ENCODE measurements at places on chromosomes 3 and 15.

- no peak for DNase-seq
Measured at GRCh38 chr3:19190602-19191001, 42.3 kb downstream of the KCNH8 start.

DNA sequence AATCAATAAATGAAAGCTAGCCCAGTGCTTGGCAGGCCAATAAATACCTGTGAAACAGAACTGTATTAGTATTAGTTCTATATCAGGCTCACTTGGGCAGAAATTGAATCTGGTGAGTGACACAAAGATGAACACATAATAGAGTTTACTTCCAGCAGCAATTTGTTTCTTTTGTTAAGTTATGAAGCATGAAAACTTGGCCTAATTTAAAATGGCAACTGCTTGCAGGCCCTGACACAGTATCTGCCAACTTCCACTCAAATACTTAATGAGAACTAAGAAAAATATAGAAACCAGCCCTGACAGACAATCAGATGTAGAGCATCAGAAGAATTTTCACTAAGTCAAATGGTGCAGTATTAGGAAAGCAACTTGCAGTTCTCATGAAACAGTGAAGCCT is 37.6 kb upstream of the LRIG1 start:
- DNase-seq: no peak

DNA sequence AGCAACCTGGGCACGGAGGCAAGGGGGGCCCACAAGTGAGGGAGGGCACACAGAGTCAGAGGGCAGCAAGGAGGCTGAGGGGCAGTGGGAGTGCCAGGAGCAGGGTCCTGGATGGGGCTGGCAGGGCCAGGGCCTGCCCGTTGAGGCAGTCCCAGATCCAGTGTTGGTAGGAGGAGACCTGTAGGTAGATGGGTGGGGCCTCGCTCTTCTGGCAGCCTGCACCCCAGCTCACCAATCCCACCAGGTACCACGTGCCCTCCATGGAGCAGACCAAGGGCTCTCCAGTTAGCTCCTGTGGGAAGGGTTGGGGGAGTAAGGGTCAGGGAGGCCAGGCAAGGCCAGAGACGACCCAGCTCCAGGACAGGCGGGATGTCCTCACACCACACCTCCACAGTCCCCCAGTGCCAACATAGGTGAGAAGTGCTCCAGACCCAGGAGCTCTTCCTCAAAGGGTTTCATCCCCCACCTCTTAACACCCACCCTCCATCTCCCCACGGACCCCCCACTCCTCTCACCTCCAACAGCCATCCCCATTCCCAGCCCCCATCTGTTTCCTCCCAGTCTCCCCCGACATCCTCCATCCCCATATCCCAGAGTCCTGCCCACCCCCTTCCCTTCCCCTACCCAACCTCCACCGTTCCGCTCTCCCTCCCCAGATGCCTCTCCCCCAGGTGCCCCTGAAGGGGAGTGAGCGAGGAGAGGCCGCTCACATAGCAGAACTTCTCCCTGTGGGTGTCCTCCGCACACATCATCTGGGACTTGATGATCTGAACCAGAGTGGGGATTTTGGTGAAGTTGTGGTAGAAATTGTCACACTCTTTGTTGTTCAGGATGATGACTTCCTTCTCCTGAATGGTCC is 5.2 kb downstream of the PRSS50 start:
- no peak for DNase-seq

- no peak for DNase-seq
Measured at GRCh38 chr15:100878648-100879047, 983 bp upstream of the ALDH1A3 start.

DNA sequence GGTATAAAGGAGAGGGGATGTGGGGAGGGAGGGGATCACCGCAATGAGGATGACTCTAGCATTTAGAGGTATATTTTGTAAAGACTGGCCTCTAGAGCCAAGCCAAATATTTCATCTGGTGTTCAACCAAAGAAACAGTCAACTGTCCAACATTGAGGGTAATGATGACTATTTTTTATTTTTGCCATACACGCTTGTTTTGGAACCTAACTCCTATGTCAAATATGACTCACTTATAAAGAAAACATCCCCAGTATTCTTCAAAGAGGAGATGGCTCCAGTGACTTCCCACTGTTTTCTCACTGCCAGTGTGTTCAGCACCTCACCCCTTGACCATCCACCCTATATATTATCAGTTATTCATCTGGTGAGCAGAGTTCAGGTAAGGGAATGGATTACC is 77.3 kb downstream of the WNT5A start:
- no peak for DNase-seq

DNA sequence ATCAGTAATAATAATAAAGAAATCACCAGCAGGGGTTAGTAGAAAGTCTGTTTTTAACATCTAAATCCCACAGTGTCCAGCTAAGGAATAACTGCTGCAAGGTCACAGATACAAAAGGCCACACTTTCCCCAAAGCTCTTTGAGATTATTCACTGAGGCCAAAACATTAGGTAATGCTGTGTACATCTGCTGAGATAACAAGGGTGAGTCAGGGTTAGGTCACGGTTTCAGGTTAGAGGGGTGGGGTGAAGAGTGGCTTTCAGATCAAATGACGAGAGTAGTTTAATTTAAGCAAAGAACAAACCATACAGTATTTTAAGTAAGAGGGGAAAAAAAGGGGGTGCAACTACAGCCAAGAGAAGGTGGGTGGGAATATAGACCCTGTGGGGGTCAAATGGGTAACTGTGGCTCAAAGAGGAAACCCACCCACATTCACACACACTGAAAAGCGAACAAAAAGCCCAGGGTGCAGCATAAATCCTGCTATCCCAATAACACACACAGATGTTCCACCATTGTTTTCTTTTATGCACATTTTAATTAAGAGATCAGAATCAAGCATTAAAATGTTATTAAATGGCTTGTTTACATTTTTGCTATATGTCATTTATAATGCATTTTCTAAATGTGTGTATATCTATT is 412.9 kb downstream of the TIGIT start:
- DNase-seq: peak; percentile 58

GRCh38 chr3:128679338-128679737 is 28.7 kb upstream of the RPN1 start:
- DNase-seq: no peak

- DNase-seq: no peak
Measured at GRCh38 chr15:53437985-53438841, 321.2 kb downstream of the WDR72 start.

DNA sequence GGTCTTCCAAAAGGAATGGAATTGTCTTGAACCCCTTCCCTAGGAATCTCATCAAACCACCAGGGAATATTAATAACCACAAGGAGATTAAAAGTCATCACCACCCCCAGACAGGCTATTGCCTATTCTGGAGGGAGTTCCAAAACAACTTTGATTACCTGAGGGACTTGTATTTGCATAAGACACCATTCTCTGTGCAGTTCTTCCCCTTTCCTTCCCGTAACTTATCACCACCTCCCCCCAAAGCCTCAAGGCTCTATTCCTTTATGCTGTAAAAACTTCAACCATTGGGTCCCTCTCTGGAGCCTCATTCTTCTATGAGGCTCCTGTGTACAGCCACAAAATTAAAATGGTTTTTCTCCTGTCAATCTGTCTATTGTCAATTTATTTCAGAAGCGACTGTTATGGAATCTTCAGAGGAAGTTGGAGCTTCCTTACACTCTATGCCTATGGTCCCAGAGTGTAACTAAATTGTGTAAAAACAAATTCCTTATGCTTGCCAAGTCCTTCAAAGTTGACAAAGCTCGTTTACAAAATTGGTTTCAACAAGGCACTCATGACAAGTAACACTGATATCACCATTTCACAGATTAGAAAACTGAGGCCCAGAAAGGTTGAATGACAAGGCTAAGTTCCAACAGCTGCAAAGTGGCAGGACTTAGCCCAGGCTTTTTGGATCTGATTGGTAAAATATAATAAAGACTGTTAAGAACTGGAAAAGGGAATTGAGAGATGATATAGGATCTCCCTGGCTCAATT is 68.3 kb upstream of the HERC1 start:
- no peak for DNase-seq

DNA sequence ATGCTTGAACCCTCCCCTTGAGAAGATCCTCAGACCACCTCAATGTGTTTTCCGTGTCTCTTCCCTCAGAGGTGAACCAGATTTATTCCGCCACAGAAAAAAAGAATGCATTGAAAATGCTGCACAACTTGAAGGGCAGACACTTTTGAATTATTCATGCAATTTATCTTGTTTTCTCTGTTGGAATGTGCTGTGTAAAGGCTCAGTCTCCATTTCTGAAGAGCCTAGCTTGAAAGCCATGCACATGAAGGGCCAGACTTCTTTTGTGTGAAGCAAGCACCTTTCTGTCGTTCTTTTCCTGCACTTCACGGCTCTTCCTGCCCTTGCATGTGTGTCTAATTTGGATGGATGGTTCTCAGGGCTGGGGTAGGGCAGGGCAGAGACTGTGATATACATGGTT is 79.0 kb upstream of the ATP13A5 start:
- DNase-seq: no peak

DNA sequence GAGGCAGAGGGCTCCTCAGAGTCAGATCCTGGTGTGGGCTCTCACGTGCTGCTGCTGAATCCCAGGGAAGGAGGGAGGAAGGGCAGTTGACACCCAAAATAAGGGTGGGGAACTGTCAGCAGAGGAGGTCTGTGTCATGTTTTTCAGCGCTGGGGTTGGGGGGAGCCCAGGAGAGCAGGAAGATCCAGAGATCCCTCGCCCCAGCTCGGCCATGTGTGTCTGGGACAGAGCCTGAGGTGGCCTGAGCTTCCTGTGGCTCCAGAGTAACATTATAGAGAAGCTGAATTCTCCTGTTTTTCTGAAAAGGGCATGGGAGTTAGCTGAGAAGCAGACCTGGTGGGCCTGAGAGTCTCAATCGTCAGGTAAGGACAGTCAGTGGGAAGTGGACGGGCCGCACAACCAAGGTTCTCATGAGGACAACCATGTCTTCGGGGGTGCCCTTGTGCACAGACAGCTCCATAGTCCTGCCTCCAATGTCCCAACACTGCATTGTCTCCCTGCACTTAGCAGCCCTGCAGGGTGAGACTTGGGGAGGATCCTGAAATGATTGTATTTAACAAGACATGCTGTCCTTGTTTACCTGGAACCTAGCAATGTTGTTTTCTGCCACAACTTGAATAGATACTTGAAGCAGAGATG is 18.4 kb downstream of the UMPS start:
- DNase-seq: no peak
